Left lobe of liver (tissue), 2 donors: ENCODE measurements at places on chromosomes 7 and 10.

- DNase-seq: no peak
Observed at GRCh38 chr7:9029681-9030530, 596.5 kb downstream of the NXPH1 start.

GRCh38 chr7:7228967-7229366, 46.6 kb downstream of the C1GALT1 start:
- no peak for DNase-seq

DNA sequence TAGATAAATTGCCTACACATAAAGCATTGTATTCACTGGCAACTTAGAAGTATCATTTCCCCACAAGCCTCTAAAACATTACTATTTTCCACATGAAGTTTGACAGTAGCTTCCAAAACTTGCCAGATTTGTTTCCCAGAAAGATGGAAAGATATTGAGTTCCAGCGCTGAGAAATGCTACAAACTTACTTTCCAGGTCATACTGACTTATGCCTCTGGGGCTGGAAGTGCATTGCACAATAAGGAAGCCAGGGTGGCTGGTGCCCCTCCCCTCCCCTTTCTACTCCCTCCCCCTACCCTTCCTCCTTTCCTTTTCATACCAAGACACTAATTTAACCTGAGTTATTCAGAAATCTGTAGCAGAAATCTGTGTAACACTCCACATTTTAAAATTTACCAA, 212.6 kb downstream of the WDR37 start:
- no peak for DNase-seq

DNA sequence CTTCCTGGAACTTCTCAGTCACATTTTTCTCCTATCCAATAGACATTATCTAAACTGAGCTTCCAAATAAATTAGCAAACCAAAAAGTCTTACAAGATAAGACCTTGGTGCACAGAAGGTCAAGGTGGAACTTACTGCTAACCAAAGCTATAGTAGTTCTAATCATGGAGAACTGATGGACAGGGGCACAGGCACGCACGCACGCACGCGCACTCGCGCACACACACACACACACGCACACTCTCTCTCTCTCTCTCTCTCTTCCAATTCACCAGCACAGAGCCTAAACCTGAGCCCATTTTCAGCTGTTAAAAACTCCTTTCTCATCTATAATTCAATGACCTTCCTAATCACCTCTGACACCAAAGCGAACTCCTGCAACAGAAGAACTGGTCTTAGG, 7.5 kb downstream of the FGFR2 start:
- DNase-seq: no peak

DNA sequence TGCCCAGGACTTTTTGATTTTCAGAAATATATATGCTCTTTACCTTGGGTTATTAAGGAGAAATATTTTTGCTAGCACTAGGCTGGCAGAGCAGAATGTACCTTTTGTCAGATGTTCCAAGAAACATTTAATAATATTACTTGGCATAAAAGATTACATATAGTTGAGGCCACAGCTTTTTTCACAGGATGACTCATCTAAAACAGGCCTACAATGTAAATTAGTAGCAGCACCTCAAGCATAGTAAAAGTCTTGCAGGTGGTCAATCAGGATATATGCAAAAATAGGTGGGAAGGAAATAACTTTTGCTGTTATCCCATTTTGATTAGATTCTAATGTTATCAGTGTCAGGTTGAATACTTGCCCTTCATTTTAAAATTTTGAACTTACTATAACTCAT, 14.9 kb upstream of the ITGB1 start:
- DNase-seq: no peak

- DNase-seq: no peak
Observed at GRCh38 chr7:155119801-155120382, 49.8 kb downstream of the HTR5A start.

DNA sequence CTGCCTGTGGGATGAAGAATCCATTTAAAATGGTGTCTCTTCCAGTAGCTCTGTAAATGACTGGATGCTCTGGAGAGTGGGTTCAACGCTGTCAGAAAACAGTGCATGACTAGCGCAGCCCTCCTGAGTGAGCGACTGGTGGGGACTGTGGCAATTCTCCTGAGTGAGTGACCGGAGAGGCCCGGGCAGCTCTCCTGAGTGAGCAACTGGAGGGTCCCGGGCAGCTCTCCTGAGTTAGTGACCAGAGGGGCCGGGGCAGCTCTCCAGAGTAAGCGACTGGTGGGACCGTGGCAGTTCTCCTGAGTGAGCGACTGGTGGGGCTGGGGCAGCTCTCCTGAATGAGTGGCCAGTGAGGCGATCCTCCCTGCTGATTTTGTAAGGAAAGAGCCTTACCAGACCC, 85.5 kb downstream of the WDR37 start:
- DNase-seq: no peak

DNA sequence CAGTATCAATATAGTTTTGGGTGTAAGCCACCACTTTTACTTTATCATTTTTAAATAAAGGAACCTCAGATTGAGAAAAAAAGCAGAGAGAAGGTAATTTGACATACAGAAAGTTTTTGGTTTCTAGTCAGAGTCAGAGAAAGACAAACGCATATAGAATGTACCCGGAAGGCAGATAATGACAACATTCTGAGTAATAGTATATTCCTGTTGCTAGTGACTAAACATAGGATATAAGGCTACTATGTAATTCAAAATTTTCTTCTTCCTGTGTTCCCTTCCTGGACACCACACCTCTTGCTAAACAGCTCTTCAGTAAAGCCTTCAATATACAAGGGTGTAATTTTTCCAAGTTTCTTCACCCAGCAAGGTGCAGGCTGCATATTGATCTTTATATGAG, 597.6 kb downstream of the PCDH15 start:
- no peak for DNase-seq

DNA sequence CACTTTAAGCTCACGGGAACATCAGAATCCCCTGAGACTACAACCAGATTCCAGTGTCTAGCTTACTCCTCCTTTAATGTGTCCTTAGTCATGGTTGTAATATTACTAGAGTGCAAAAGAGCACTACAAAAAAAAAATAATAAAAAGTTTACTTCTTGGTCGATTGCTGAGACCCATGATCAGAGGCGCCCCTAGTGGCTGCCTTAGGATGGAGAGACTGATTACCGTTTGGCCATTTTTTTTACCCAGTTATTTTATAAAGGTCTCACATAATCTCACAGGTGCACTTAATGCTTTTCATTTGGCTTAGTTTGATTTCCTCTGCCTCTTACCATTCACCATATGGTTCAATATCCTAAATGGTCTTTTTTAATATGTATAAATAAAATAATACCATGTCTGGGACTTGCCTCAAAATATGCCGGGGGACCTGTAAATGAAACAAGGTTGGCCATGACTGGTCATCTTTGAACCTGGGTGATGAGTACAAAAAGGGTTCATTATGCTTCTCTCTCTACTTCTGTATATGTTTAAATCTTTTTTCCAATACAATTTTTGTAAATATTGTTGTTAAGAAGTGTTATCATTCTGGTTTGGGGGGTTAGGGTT, 331.5 kb upstream of the NFE2L3 start:
- no peak for DNase-seq

- DNase-seq: no peak
Observed at GRCh38 chr10:110009736-110010475, 2.1 kb downstream of the ADD3 start.

GRCh38 chr10:29712108-29712507, 77.3 kb upstream of the SVIL start:
- no peak for DNase-seq

DNA sequence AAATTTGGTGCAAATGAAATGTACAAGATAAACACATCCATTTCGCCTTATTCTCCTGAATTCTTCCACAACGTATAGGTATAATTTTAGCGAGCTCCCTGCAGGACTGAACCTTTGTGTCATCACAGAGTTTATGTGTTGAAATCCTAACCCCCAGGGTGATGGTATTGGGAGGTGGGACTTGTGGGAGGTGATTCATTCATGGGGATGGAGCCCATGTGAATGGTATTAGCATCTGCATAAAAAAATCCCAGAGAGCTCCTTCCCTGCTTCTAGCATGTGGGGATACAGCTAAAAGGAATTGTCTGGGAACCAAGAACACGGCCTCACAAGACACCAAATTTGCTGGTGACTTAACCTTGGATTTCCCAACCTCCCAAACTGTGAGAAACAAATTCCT, 741.4 kb upstream of the VSTM2A start:
- DNase-seq: no peak

DNA sequence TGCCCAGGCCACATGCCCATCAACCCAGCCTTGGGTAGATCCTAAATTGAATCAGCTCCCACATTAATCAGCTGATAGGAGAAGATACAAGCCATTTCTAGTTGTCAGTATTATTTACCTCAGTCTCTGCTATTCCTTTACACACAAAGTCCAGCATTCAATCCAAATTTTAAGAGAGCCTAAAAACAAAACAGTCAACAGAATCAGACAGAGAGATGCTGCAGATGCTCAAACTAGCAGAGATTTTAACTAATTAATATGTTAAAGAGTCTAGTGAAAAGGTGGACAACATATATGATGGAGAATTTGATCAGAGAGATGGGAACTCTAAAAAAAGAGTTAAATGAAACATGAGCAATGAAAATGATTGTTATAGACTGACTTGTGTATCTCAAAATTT, 14.4 kb upstream of the IL15RA start:
- DNase-seq: no peak

GRCh38 chr10:128318366-128318765, 192.1 kb upstream of the MKI67 start:
- DNase-seq: no peak

GRCh38 chr10:80871083-80871482, 333.4 kb downstream of the SH2D4B start:
- no peak for DNase-seq

DNA sequence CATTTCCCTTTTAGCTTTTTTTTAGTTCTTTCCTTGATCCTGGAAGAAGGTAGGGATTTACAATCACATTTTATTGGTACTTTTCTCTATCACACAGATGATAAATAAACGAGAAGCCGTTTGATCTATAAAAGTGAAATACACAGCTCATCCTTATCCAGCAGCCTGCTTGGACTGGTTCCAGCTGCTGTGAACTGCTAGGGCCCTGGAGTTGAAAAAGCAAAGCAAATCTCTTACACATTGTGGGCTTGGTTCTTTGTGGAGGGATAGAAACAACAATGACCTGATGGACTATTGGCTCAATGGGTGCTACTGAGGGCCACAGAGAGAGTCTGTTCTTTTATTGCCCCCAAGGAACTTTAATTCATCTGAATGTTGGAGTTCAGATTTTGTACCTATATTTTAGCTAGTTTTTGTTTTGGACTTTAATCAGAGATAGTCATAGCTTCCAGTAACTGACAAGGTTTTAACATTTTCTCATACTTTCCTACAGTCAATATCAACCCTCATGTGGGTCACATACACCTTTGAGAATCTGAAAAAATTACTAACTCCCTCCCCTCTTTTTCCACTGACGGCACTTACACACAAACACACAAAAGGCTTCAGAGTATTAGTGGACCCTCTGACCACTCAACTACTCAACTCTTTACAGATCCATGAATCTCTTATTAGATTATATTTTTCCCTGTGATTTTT, 91.6 kb upstream of the CCDC6 start:
- DNase-seq: no peak

GRCh38 chr10:33494694-33495265, 160.3 kb upstream of the NRP1 start:
- no peak for DNase-seq

DNA sequence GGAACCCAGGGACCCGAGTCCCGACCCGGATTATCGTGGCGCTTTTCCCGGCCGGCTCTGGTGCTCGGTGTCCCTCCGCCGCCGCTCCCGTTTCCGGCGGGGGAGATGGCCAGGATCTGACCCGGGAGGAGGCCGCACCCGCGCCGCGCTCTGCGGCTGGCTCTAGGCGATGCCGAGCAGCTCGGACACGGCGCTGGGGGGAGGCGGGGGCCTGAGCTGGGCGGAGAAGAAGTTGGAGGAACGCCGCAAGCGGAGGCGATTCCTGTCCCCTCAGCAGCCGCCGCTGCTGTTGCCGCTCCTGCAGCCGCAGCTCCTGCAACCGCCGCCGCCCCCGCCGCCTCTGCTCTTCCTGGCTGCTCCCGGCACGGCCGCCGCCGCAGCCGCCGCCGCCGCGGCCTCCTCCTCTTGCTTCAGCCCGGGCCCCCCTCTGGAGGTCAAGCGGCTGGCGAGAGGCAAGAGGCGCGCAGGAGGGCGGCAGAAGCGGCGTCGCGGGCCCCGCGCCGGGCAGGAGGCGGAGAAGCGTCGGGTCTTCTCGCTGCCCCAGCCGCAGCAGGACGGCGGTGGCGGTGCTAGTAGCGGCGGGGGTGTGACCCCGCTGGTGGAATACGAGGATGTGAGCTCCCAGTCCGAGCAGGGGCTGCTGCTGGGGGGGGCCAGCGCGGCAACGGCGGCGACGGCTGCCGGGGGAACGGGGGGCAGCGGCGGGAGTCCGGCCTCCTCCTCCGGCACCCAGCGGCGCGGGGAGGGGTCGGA, 593 bp downstream of the CDK13 start:
- no peak for DNase-seq

GRCh38 chr7:29139191-29139590, 7.1 kb downstream of the CPVL start:
- no peak for DNase-seq

DNA sequence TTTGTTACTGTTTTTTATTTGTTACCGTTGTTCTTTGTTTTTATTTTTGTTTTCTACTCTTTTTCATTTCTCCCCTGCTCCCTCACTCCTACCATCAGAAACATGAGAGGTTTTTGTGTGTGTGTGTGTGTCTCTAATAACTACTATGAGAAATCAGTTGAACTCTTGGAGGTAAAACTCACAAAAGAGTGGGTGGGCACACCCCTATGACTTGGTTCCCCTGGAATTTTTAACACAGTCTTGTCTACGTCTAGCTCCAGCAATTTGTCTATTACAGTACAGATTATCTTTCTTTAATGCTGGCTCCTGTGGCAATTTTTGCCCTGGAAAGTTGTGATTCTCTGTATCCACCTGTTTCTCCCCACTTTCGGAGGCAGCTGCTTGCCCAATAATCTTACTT, 56.2 kb downstream of the AOAH start:
- DNase-seq: no peak

GRCh38 chr10:86611386-86611785, 43.0 kb upstream of the OPN4 start:
- DNase-seq: peak; percentile 12

GRCh38 chr10:12781976-12782375, 219.5 kb downstream of the CCDC3 start:
- no peak for DNase-seq
